ENCODE measurements at places on chromosomes 12 and 14.

DNA sequence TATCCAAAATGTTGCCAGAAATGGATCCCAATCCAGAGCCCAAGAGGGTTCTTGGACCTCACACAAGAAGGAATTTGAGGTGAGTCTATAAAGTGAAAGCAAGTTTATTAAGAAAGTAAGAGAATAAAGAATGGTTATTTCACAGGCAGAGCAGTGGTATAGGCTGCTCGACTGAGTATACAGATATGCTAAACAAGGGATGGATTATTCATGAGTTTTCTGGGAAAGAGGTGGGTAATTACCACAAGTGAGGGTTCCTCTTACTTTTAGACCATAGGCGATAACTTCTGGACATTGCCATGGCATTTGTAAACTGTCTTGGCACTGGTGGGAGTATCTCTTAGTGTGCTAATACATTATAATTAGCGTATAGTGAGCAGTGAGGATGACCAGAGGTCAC, 73.6 kb downstream of the ETNK1 start:
- no peak for DNase-seq

DNA sequence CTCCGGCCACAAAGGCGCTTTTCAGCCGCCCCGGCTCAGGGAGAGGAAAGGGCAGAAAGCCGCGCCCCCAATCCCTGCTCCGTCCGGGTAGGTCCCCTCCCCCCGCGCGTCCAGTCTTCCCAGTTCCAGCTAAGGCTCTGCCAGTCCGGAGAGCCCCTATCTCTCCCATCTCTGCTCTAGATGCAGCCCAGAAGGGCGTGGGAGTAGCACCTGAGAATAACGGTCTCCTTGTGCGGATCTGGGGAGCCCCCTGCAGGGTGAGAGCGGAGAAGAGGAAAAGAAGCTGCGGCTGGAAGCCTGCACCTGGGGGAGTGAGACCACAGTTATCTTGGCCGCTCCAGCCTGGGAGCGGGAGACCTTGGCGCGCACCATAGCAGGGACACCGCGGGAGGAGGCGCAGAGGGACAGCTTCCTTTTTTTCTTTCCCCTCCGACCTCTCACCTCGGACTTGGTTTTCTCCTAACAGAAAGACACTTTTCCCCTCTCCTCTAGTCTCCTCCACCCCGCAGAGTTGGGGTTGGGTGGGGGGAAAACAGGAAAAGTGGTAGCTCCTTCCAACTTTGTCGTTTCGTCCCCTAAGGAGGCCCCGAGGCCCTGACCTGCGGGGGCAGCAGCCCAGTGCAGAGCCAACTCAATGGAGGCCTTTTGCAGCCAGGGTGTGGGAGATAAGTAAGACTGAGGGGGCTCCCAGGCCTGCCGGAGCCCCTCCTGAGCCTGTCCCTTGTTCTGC, 2.4 kb downstream of the DHH start:
- peak; percentile 57 for DNase-seq

GRCh38 chr12:12081836-12082497, 11.2 kb downstream of the BCL2L14 start:
- peak; percentile 6 for DNase-seq

DNA sequence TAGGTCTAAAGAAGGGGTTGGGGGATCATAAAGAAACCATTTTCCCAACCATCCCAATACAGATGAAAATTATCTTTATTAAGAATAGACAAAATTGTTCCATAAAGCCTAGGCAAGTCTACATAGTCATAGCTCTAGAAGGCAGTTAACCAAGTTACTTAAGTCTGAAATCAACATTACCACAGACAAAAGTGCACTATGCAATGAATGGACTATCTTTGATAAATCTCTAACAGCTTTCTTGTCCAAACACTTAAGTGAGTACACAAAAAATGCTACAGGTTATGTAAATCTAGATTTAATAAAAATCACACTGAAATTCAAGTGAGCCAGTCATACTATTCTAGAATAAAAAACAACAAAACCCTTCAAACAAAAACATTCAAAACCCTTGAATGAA, 87.0 kb upstream of the GPHB5 start:
- DNase-seq, result no peak
